ENCODE measurements at places on chromosomes 16 and 17.

GRCh38 chr17:37737971-37738370, 6.9 kb downstream of the HNF1B start:
- no peak for DNase-seq

GRCh38 chr16:83200005-83200779, 573.4 kb downstream of the CDH13 start:
- DNase-seq = no peak

GRCh38 chr16:31513126-31513525, 4.9 kb upstream of the RUSF1 start:
- no peak for DNase-seq

- no peak for DNase-seq
These were observed 195.8 kb upstream of the GSE1 start for GRCh38 chr16:85417156-85417860.

- no peak for DNase-seq
These were observed 176.3 kb upstream of the ASIC2 start for GRCh38 chr17:33469421-33469820.

DNA sequence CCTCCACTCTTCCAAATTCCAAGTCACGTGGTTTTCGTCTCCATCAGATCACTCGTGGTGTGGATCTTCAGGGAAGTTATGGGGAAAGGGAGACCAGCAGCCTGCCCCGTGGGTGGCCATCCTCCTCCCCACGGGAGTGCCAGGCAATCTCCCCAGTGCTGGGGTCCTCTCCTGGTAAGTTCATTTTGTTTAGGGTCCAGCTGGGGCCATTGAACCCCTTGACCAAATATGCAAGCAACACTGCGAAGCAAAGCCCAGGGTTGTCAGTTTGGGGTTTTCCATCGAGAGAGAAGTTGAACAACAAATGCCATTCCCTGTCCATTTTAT, 4.1 kb upstream of the LCMT1 start:
- DNase-seq = no peak

GRCh38 chr17:66411520-66411919, 109.1 kb downstream of the PRKCA start:
- no peak for DNase-seq

DNA sequence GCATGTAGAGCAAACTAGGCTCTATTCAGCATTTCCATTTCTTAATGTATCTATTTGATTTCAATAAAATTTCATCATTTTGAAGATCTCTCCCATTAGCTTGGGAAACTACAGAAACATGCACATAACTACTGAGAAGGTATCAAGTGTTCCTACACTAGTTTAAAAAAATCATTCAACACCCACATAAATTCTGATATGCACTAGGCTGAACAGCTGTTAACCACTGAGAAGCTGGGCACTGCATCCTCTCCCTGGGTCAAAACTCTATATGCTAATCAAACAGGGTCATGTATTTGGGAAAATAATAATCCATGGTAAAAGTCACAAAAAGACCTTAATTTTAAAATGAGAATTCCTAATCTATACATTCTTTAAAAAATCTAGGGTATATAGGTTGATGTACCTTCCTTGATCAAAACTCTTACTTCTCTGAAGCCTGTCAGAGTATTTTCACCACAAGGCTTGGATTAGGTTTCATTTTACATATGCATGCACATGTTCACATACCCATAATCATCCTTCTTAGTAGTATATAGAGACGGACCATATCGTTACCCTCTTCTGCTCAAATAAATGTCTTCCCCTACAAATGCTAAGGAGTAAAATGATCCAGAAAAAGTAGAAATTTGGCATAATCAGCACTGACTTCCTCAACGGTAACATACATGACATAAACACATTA, 57.2 kb downstream of the KANSL1 start:
- DNase-seq = no peak
